NCI-H146 (cell line): ENCODE measurements at places on chromosomes 13 and 19.

DNA sequence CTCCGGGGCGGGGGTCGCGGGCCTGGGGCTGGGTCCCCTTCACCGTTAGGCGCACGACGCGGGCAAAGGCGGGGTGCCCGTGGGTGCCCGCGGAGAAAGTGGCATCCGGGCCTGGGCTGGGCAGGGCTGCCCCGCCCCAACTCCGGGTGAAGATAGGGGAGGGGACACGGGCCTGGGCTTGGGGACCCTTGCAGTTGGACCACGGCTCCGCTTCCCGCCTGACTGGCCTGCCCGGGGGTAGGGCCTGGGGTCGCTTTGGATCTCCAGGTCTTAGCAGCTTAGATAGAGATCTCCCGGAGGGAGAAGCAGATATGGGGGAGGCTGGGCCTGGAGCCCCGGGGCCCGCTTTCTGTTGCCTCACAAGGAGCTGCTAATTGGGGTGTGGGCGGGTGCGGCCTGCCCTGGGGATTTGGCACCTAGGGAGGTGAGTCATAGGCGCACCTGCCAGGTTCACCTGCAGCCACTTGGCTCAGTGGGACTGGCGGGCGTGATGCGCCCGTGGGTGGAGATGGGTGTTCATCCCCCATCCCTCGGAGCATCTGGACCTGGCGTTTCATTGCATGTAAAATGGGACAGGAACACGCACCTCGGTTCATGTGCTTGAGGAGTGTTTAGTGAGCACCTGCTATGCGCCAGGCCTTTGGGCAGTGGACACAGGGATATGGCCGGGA, 585 bp downstream of the MAP1S start:
- DNase-seq, result peak; percentile 67

- DNase-seq, result no peak
Measured at GRCh38 chr13:73943137-73943964, 190.9 kb downstream of the KLF12 start.

- DNase-seq, result no peak
Measured at GRCh38 chr13:50812242-50812641, 31.2 kb downstream of the DLEU7 start.

DNA sequence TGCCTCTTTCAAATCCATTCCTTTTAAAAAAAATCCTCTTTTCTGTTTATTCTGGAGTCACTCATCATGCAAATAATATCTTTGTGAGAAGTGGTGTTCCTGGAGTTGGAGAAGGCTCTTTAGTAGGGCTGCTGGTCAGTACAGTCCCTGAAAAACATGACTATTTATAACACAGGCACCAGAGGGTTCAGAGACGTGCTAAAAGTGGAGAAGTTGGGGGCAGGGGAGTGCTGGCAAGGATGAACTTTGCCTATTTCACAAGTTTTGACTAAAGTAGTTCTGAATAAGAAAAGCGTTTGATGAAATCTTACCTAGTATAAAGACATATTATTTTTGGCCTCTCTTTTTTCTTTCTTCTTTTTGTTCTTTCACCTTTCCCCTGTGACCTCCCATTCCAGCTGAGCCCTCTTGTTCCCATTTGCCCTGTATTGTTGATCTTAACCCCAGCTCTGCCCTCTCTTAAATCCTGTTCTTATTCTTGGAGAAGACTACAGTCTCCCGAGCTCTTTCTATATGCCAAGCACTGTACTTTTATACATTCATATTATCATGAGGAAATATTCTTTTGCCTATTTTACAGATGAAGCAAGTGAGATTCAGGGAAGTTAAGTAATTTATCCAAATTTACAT, 129.1 kb downstream of the TM9SF2 start:
- DNase-seq, result no peak

DNA sequence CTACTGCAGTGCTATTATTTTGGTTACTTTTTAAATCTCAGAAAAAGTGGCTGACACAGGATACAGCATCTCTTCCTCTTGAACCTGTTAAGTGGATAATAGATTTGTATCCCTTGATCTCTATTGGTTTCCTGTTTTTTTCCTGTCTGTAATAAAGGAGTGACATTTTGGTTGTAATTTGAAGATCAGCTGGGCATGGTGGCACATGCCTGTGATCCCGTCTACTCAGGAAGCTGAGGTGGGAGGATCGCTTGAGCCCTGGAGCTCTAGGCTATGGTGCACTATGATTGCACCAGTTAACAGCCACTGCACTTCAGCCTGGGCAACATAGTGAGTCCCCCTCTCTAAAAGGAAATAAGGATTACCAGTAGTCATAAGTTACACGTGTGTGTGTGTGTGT, 46.8 kb downstream of the METTL21C start:
- DNase-seq, result no peak

DNA sequence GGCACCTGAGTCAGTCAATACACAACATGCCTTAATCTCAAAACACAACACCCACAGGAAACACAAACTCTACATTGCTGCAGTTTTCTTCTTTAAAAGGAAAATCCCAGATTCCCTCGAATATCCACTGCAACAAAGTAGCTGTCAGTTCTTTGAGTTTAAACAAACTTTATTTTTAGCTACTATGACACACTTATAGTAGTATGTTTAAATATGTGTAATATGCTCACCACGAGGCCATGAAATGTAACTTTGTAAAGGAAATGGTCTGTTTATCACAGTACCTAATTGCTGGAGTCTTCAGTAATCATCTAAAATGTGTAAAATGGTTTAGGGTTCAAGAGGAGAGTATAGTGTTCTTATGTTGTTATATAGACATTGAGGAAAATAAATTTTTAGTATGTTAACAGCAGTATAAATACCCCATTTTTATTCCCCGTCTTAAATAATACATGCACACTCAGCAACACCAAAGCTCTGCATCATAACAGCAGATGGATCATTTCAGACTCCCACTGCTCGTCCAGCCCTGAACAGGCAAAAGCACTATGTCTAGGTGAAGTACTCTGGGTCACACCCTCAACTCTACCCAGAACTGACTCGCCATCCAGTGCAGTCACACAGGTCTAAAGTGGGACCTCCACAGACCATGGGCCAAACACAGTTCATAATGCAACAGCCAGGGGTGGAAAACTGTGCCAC, 20.6 kb downstream of the TUBGCP3 start:
- DNase-seq, result no peak

- no peak for DNase-seq
Measured at GRCh38 chr13:81609335-81609734, 1268.4 kb upstream of the SPRY2 start.

- peak; percentile 58 for DNase-seq
Measured at GRCh38 chr13:75825161-75825560, 189.0 kb downstream of the LMO7 start.

DNA sequence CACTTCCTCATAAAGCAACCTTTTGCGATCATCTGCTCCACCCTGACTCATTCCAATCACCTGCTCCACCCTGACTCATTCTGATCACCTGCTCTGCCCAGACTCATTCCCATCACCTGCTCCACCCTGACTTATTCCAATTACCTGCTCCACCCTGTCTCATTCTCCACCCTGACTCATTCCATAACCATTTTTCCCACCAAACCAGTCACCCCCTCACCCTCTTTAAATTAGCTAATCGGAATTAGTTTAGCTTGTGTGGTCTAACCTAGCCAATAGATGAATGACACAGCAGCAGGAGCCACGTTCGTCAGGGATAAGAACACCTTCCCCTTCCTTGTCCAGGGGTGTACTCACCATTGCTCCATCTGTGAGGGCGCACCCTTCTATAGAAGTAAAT, 134.0 kb downstream of the COG6 start:
- DNase-seq, result no peak

GRCh38 chr13:23394821-23395220, 38.7 kb downstream of the SACS start:
- DNase-seq, result no peak

GRCh38 chr13:109919715-109920375, 133.5 kb upstream of the IRS2 start:
- no peak for DNase-seq

DNA sequence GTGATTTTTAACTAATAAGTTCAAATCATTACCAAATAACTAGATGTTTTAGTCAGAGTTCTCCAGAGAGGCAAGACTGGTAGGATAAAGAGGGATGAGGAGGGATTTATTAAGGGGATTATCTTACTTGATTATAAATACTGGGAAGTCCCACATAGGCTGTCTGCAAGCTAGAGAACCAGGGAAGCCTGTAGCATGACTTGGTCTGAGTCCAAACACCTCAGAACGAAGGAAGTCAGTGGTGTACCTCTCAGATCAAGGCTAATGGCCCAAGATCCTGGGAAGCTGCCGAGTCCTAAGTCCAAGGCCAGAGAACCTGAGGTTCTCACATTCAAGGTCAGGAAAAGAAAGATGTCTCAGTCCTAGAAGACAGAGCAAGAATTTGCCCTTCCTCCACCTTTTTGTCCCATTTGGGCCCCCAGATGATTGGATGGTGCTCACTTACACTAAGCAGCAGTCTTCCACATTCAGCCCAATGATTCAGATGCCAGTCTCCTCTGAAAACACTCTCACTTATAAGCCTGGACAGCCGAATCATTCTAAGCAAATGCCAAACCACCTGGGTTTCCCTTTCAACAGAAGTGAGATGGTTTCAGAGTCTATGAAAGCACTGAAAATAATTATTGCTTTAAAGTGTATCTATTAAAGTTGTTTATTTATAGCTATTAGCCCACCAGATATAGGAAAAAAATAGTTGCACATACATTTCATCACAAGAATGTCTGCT, 1599.2 kb downstream of the OLFM4 start:
- no peak for DNase-seq

DNA sequence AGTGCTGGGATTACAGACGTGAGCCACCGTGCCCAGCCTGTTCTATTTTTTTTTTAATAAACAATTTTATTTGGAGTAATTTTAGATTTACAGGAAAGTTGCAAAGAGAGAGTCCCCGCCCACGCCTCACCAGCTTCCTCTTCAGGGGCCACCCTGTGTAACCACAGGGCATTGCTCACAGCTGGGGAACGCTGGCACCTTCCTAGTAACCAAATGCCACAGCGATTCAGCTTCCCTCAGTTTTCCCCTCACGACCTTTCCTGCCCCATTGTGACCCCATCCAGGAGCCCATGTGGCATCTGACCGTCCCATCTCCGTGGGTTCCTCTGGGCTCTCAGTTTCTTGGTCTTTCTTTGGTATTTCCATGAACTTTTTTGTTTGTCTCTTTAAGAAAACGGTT, 83.9 kb downstream of the GNG7 start:
- DNase-seq, result no peak

- DNase-seq, result no peak
Measured at GRCh38 chr13:92255526-92255925, 857.1 kb downstream of the GPC5 start.

GRCh38 chr13:82963226-82964099, 918.8 kb downstream of the SLITRK1 start:
- no peak for DNase-seq

DNA sequence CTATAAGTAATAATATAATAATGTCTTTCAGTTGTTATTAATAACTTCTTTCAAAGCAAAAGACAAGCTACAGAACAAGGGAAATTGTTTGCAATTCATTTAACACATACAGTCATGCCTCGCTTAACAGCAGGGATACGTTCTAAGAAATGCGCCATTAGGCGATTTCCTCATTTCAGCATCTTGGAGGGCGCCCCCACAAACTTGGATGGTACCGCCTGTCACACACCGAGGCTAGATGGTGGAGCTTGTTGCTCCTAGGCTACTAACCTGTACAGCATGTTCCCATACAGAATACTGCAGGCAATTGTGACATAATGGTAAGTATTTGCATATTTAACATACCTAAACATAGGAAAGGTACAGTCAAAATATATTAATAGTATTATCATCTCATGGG, 8.2 kb upstream of the ANKRD10 start:
- DNase-seq, result no peak

GRCh38 chr13:42600943-42601342, 27.0 kb downstream of the TNFSF11 start:
- peak; percentile 7 for DNase-seq

GRCh38 chr19:1884719-1885334, 469 bp downstream of the ABHD17A start:
- no peak for DNase-seq

DNA sequence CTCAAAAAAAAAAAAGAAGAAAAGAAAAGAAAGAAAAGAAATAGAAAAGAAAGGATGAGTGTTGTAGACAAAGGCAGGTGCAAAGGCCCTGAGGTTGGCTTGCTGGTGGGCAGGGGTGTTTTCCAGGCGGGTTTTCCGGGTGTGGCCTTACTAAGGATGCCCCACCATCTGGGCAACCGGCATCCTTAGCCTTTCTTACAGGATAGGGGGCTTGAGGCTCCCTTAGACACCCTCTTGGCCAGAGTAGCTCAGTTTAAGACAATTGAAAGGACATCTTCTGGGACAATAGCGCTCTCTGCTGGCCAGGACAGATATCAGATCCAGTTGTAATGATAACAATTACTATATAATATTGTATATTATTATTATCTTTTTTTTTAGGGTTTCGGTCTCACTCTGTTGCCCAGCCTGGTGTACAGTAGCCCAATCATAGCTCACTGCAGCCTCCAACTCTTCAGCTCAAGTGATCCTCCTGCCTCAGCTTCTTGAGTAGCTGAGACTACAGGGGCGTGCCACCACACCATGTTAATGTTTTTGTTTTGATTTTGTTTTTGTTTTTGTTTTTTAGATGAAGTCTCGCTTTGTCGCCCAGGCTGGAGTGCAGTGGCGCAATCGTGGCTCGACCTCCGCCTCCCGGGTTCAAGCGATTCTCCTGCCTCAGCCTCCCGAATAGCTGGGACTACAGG, 1.4 kb upstream of the QTRT1 start:
- peak; percentile 51 for DNase-seq

DNA sequence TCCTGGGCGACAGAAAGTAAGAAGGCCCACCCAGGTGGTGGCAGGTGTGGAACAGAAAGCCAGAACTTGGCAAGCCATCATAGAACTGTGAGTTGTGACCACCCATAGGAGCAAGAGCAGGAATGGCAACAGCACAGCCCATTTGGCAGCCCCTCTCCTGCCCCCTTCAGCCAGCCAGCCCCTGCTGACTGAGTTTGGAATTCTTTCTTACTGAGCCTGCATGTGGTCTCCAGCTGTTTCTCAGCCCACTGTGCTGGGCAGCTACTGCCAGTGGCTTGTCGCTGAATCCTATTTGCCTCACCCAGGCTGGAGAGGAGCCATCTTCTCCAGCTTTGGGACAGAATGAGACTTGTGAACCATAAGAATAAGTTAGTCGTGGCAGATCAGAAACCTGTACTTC, 28.3 kb downstream of the CNMD start:
- no peak for DNase-seq

- no peak for DNase-seq
Measured at GRCh38 chr13:60267498-60268202, 103.9 kb upstream of the DIAPH3 start.

DNA sequence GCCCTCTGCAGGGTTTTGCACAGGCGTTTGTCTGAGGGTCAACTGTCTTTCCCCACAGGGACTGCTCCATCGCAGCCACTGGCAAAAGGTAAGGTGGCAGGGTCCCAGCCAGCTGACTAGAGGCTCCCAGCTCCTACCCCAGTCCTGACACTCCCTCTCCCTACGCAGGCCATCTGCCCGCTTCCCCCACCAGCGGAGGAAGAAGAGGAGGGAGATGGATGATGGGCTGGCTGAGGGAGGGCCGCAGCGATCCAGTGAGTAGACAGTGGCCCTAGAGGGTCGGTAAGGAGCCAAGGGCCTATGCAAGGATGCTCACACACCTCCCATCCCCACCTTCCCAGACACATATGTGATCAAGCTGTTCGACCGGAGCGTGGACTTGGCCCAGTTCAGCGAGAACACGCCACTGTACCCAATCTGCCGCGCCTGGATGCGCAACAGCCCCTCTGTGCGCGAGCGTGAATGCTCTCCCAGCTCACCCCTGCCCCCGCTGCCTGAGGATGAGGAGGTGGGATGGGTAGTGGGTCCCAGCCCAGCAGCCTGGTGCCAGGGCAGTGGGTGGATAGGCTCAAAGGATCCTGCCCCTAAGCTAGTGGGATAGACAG, 4.0 kb downstream of the HSPB6 start:
- no peak for DNase-seq

- DNase-seq, result no peak
Measured at GRCh38 chr13:91168386-91168711, 179.1 kb upstream of the MIR17HG start.
